GM04504 (cell line): ENCODE measurements at places on chromosomes 1 and 21.

- no peak for DNase-seq
These were observed 188.7 kb downstream of the GIPC2 start for GRCh38 chr1:78234496-78234895.

- DNase-seq = no peak
These were observed 29.2 kb downstream of the ST7L start for GRCh38 chr1:112589766-112590165.

- no peak for DNase-seq
These were observed 153.4 kb upstream of the IRF2BP2 start for GRCh38 chr1:234763367-234763766.

DNA sequence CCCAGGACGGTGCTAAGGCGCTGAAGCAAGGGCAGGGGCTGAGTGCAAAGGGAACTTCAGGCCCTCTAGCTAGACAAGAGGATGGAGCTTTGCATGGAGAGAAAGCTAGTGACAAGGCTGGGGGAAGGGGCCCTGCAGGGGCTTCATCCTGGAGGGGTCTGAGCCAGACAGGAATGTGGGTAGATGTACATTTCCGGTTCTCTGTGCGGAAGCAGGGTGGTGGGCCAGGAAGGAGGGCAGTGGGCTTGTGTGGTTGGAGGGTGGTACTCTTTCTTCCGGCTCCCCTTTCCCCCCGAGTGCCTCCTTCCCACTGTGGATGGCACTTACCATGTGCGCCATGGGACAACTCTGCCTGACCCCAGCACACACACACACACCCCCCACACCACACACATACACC is 1.5 kb downstream of the KISS1 start:
- DNase-seq = no peak

GRCh38 chr1:44829506-44830384 is 13.3 kb downstream of the PTCH2 start:
- DNase-seq = no peak

GRCh38 chr1:167663002-167663772 is 33.2 kb downstream of the RCSD1 start:
- no peak for DNase-seq

DNA sequence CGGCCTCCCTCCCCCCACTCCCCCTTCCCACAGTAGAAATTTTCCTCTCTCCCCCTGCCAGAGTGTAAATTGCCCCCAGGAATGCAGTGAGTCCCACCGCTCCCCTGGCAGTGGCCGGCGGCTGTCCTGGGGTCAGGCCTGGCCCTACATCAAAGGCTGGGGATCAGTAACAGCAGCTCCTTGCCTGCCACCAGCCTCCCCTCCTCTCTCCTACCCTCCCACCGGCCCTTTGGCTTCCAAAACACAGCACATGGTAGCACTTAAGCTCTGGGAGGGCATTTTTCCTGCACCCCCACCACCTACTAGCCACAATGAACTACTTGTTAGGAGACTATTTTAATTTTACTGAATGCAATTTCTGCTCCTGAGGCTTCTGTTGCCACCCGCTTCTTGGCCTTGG is 9.0 kb upstream of the COL8A2 start:
- DNase-seq = no peak

- no peak for DNase-seq
These were observed 48.5 kb upstream of the IGSF21 start for GRCh38 chr1:18058981-18059605.

DNA sequence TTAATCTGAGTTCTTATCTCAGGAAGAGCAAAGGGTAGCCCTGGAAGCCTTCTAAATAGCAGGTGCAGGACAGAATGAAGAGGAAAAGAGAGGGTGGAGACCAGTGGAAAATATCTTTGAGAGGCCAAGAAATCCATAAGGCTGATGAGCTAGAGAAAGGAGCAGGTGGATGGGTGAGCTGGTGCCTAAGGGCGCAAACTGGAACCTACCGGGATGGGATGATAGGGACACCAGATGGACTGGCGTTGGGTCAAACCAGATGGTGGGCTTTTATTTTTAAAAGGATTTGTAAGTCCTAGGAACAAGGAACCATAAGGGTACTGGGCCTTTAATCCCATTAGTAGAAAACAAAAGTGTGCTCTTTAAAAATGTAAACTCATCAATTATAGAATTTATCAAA is 59.7 kb downstream of the RGL1 start:
- no peak for DNase-seq

- DNase-seq = no peak
These were observed 142.5 kb downstream of the TIAM1 start for GRCh38 chr21:31201548-31201947.

DNA sequence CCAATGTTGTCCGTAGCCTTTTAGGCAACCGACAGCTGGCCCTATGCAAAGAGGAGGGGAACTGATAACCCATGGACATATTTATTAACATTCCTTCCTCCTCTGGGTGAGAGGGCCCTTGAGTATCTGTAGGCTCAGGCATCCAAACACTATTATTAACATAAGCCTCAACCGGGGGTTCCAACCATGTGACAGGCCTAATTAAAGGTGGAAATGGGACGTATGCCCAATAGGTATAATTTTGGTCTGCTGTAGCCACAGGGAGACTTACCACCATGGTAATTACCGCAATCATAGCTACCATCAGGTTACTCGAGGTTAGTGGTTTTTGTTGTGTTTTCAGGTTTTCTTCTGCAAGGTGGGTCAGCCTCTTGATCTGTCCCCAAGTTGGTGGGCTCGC is 5.3 kb downstream of the DAP3 start:
- DNase-seq = no peak

DNA sequence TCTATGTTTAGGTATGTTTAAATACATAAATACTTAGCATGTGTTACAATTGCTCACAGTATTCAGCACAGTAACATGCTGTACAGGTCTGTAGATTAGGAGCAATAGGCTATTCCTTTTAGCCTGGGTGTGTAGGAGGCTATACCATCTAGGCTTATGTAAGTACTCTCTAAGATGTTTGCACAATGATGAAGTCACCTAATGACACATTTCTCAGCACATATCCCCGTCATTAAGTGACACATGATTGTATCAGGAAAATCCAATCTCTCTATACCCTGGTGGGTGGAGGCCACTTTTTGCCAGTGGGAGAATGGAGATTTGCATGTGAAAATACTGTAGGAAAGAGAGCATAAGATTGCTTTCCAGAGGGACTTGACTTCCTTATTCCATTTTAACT is 5.5 kb upstream of the TEDDM1 start:
- no peak for DNase-seq

DNA sequence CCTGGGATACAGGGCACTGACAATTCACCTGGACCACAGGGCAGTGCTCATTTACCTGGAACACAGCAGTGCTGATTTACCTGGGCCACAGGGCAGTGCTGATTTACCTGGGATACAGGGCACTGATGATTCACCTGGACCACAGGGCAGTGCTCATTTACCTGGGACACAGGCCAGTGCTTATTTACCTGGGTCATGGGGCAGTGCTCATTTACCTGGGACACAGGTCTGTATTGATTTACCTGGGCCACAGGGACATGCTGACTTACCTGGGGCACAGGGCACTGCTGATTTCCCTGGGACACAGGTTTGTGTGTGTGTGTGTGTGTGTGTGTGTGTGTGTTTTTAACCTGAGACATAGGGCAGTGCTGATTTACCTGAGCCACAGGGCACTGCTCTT is 261.7 kb downstream of the MATN1 start:
- DNase-seq = no peak

DNA sequence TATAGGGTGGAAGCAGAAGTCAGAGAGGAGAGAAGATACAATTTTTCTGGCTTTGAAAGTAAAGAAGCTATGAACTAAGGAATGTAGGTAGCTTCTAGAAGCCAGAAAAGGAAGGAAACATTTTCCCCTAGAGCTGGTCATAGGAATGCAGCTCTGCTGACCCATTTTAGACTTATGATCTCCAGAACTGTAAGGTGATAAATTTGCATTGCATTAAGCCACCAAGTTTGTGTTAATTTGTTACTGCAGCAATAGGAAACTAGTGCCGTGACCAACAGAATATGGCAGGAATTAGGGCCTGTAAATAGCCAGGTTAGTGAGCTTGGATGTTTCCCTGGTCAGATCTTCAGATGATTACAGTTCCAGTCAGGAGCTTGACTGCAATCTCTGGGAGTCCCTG is 244.3 kb upstream of the C1orf105 start:
- DNase-seq = no peak

- no peak for DNase-seq
These were observed 3.9 kb upstream of the IL24 start for GRCh38 chr1:206893380-206893779.

- no peak for DNase-seq
These were observed 130.3 kb downstream of the ROR1 start for GRCh38 chr1:63903947-63904610.

DNA sequence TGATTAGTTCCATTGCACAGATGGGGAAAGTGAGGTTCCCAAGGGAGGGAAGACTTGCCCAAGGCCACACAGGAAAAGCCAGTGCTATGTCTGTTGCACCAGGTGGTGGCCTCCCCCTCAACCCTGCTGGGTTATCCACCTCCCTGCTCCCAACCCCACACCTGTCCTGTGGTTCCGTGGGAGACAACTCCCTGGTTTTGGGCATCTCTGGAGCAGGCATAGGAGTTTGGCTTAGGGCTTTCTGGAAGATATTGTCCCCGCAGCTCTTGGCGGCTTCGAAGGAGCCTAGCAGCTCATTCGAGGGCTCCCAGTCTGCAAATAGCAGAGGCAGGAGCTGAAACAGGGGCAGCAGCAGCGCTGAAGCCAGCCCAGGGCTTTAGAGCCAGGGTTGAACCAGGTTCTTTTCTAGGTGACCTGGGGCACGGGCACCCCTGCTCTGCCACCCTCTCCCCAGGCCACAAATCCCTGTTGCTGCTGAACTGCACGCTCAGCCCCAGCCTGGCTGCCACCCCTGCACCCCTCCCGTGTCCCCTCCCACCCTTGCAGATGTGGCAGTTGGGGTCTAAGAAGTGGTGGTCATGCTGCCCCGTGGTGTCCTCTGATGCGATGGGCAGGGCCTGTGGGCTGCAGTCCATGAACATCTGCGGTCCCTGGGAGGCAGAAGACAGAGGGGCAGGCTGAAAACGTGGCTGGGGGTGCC is 22.1 kb downstream of the SPOCD1 start:
- DNase-seq = no peak

- DNase-seq = peak; percentile 72
These were observed 9.6 kb downstream of the RAB42 start for GRCh38 chr1:28601696-28602095.

GRCh38 chr1:205065666-205066065 is 18.6 kb downstream of the TMEM81 start:
- DNase-seq = no peak

DNA sequence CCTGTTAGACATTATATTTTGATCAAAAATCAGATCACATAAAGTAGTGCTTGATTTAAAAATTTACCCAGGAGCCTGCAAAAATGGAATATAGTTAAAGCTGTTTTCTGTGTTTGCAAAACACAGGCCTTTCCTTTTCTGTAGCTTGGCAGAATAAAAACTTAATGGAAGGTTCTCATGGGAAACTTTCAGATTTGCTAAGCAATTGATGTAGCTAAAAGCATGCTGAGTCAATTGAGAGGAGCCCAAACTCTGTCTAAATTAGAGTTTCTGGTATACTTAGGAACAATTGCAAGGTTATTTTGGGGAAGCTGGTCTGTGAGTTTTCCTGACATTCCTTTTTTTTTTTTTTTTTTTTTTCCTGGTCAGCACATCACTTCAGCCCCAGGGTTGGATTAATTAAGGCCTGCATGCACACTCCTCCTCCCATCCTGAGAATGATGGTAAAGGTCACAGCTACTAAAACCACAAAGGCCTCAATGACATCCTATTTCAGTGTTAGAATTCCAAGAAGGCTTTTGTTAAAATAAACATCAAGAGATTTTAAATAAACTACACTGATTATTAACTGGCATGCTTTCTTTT is 608.7 kb downstream of the PLPP3 start:
- peak; percentile 76 for DNase-seq

DNA sequence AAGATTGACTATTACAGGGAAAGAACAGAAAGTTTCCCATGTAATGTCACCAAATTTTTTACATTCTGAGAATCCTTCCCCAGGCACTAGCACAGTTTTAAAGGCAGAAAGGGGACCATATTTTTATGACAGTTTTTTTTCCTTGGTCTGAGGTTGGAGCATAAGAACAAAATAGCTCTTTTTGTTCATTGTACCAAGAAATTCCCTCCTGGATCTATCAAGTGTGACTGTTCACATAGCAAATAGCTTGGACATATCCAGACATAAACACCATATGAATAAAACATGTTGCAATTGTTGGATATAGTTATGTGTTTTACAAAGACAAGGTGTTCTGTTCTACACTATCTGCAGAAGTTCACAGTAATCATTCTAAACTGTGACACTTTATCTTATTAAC is 182.4 kb upstream of the ADGRL2 start:
- DNase-seq = no peak

DNA sequence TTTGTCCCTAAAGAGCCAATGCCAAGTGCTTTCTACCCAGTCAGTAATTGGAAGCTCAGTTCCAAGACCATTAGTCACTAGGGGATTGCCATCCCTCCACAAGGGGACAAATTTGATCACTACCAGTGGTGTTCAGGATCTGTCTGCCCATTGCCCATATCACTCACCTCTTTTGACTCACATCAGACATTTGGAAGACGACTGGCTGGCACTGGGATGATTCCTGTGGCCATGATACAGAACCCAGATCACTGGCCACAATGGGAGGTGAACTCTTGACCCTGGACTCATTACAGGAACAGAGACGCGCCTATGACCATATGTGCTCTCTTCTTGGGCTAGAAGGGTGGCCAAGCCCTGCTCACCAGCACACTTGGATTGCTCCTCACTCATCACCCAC is 71.0 kb downstream of the COLGALT2 start:
- no peak for DNase-seq

DNA sequence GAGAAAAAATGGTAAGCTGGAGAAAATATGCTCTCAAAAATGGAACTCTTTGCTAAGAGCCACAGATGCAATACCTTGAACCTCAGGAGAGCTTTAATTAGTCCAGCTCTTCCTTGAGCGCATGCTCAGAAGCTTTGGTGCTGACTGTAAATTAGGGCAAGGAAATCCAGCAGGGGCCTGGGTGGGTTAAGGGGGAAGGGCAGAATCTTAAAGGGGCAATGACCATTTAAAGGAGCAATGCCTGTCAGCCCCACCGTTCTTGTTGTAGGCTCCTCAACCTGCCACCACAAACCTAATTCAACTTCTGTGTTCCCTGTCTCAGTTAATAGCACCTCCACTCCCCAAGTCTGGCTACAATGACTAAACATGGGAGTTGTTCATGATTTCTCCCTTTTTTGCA is 6.8 kb upstream of the SLC22A15 start:
- DNase-seq = no peak

DNA sequence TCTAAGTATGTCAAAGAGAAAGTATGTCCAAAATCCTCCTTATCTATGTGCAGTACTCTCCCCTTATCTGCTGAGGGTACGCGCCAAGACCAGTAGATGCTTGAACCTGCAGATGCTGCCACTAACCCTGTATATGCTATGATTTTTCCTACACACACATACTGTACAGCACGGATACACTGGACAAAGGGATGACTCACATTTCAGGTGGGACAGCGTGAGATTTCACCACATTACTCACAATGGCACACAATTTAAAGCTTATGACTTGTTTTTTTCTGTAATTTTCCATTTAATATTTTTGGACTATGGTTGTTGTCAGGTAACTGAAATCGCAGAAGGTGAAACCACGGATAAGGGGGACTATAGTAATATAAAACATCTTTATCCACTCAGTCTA is 4.1 kb downstream of the ORC1 start:
- no peak for DNase-seq

- DNase-seq = no peak
These were observed 4.6 kb downstream of the LCE7A start for GRCh38 chr1:152864443-152864842.

- DNase-seq = no peak
These were observed 38.1 kb upstream of the NBL1 start for GRCh38 chr1:19605967-19606366.

- DNase-seq = no peak
These were observed 20.4 kb upstream of the AK2 start for GRCh38 chr1:33057095-33057494.

GRCh38 chr1:200975458-200975857 is 48.1 kb downstream of the KIF21B start:
- DNase-seq = no peak
